ENCODE measurements at places on chromosomes 1 and 21. TPM values are rescaled to one million over a fixed set of nuclear protein-coding genes. Genes with fewer than 3 reads are reported as not detected.

- no peak for DNase-seq
Observed at GRCh38 chr1:24996983-24997893, 67.2 kb upstream of the RUNX3 start.

GRCh38 chr21:36701756-36702621 is 3.1 kb downstream of the SIM2 start:
- no peak for DNase-seq

DNA sequence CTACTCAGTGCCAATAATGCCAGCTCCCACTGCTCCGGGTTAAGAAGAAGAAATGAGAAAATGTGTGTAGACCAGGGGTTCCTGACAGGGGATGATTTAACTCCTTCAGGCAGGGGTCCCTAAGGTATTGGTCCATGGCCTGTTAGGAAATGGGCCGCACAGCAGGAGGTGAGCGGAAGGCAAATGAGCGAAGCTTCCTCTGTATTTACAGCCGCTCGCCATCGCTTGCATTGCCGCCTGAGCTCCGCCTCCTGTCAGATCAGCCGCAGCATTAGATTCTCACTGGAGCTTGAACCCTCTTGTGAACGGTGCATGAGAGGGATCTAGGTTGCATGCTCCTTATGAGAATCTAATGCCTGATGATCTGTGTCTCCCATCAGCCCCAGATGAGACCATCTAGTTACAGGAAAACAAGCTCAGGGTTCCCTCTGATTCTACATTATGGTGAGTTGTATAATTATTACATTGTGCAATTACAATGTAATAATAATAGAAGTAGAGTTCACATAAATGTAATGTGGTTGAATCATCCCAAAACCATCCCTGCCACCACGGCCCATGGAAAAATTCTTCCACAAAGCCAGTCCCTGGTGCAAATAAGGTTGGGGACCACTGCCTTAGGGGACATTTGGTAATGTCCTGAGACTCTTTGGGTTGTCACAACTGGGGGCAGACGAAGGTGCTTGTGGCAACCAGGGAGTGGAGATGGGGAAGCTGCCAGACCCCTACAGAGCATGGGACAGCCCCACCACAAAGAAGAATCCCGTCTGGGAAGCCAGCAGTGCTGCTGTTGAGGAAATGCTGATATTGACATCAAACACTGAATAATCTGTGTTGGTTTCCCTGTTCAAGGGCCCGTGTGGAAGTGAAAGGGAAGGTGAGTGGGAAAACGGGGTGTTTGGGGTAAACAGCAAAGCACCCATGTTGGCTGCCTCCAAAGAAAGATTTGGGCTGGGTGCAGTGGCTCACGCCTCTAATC is 60.8 kb downstream of the DHRS3 start:
- DNase-seq: no peak

DNA sequence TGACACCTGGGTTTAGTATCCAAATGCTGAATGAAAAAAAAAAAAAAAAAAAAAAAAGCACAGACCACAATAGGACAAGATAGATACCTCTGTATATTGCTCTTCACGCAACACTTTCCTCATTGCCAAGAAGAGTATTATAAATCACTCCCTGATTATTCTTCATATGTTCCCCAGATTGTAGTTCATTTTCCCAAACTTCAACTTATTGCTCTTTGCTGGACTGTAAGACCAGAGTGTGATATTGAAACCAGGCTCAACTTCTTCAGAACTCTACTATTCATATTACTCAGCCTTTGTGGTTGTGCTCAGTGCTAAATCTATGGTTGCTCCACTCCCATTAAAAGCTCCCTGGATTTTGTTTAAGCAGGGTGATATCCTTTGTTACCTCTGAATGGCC is 180.4 kb downstream of the NTMT2 start:
- DNase-seq: no peak

EVA1B gene
- 46.7 TPM for total RNA-seq

PTPRC gene
- total RNA-seq: 18.6 TPM

- no peak for DNase-seq
Observed at GRCh38 chr1:178407215-178407614, 89.5 kb downstream of the CLEC20A start.

C4BPA gene
- total RNA-seq: not detected

DNA sequence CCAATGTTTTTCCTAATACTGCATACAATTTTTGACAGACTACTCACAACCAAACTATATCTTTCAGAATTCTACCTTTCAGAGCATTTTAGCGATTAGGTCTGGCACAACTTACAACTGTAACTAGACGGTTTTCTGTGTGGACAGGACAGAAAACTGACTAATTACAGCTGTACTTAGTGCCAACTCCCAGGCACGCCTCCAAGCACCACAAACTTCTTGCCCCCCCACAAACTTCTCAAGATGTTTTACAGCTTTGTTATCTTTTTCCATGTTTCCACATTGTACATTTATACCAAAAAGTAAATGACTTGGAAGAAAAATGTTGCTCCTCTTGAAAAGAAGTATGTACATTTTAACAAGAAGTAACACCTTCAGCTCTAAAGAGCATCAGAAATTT is 13.8 kb downstream of the LYST start:
- no peak for DNase-seq

AMPD1 gene
- total RNA-seq: not detected

CYP2J2 gene
- 1.1 TPM for total RNA-seq

GRCh38 chr1:87763483-87763882 is 434.8 kb downstream of the LMO4 start:
- no peak for DNase-seq

GRCh38 chr1:84582802-84583587 is 8.8 kb upstream of the CTBS start:
- DNase-seq: no peak

LCA5L gene
- 3.1 TPM for total RNA-seq

- no peak for DNase-seq
Observed at GRCh38 chr1:35882586-35882944, 444 bp upstream of the AGO1 start.

GRCh38 chr21:32525282-32525681 is 60.0 kb downstream of the TCP10L start:
- peak; percentile 54 for DNase-seq

HTR6 gene
- not detected for total RNA-seq

DNA sequence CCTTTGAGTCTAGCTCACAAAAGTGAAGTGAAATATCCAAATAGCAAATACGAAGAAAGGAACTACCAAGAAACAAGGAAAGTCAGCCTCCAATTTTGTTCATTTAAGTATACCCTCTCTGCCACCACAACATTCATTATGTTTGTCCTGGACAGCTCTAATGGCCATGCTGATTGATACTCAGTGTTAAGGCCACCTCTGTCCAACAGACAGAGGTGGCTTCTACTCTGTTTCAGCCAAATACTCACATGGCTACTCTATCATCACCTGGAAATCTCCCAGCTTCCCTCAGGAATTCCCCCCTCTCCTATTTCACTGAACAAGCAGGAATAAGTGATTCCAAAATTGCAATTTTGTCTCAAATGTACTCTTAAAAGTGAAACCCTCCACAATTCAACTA is 10.7 kb downstream of the APP start:
- no peak for DNase-seq

RRAGC gene
- total RNA-seq: 24.6 TPM

- peak; percentile 67 for DNase-seq
Observed at GRCh38 chr21:41932576-41933312, 21.1 kb downstream of the C2CD2 start.

GRCh38 chr1:15762546-15762945 is 4.0 kb downstream of the FBLIM1 start:
- DNase-seq: no peak

MTFR1L gene
- 135 TPM for total RNA-seq

- DNase-seq: peak; percentile 91
Observed at GRCh38 chr1:171654942-171655745, 2.7 kb upstream of the MYOC start.

NCMAP gene
- total RNA-seq: not detected

DNA sequence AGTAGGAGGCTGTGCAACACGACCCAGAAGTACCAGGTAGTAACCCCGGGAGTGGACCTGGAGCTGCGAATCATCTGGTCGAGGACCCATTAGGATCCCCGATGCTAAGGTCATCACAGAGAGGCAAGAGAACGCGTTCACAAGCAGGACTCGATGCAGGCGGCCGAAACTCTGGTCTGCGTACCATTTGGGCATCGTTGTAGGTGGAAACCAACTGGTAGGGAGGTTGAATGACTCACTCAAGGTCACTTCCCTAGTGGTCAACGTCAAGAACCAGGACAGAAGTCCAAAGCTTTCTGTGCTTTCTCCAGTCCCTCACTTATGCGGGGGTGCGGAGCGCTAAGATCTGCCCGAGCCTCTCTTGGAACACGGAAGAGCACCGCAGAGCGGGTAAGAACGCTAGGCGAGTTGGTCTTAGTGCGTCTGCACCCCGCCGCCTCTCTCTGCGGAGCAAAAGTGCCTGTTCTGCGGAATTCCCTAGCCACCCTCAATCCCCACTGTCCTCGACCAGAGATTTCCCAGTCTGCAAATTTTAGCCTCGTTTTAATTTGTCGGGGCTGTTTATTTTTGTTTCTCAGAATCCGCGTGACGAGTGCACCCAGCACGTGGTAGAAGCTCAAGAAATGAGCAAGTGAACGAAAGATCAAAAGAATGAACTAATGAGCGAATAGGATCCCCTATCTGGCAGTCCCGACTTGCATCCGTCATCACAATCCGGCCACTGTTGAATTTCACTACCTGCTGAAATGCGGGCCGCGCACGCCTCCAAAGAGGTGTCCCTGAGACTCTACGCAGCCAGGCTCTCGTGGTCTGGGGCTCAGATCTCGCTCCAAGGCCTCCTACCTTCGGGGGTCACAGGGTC is 12.2 kb downstream of the HLX start:
- DNase-seq: no peak

DNA sequence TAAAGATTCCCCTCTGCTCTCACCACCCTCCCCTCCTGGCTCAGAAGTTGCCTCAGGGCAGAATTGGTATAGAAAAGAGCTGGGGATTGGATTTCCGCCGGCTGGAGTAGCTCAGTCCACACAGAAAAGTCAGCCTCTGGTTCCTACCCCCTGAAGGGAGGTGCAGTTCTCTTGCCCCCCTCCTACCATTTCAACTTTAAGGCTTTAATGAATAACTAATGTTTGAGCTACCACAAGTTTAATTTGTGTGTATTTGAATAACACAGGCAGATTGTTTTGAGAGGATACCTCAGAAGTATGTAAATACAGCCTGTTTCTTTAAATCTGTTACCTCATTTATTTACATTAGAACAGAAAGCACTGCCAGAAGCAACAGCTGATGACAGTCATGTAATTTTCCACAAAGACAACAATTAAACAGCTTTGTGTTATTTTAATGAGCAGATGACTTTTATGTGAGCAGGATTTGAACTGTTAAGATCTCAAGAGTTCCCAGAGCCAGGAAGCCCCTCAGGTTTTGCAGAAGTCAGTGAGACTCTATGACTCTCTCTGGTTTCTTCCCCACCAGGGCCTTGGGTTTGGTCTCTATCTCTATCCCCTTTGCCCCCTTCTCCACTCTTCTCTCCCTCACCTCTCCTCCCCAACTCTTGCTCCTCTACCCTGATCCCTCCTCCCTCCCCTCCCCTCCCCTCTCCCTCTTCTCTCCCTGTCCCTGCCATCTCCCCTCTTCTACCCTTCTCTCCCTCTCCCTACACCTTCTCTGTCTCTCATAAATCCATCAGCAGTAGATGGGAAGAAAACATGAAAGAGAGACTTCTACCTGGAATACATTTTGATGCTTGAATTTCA is 26.3 kb downstream of the DUSP10 start:
- DNase-seq: no peak

DNA sequence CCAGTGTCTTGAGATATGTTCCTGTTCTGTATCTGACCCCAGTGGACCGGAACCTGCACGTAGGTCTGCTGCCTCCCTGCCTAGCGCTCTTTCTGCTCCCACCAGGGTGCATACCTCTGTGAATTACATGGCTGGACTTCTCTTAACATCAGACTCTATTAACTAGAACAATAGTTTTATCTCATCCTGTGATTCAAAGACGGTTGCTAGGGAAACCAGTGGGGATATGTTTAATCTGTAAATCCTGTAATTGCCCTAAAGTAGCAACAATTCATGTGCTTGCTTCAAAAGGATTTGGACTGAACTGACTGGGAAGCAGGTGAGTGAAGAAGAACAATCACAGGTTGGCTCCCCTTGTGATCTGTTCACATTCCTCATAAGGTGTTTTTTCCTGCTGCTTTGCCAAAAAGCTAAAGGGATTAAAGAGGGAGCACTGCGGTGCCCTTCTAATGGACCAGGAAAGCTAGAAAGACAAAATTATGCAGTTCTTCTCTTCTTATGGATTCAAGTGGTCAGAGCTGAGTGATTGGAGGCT is 52.7 kb upstream of the DIRAS3 start:
- DNase-seq: no peak

- no peak for DNase-seq
Observed at GRCh38 chr1:196875935-196876334, 11.9 kb upstream of the CFHR4 start.

- DNase-seq: no peak
Observed at GRCh38 chr1:168966217-168966616, 140.3 kb upstream of the ATP1B1 start.

RIT1 gene
- 23.2 TPM for total RNA-seq

GUCA2A gene
- not detected for total RNA-seq

DNA sequence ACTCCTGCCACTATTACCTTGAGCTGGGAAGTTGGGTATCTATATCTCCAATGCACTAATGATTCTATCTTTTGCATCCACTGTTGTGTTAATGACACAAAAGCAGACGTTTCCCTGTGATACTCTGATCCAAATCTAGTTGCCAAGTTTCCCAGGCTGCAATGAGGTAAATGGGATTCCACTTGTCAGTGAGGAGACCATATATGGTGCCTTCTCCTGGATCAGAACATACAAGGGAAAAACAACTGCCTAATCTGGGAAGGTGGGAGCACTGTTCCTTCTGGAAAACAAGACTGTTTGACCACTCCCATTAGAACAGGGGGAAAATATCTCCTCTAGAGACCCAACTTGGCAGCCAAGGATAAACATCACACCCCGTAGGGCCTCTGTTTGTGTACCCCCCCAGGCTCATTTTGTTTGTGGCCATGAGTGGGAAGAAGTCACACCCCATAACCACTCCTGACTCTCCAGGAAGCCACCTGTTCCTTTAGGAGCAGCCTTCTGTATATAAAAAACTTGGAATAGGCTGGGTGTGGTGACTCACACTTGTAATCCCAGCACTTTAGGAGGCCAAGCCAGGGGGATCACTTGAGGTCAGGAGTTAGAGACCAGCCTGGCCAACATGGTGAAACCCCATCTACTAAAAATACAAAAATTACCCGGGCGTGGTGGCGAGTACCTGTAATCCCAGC is 28.5 kb upstream of the SLC6A9 start:
- DNase-seq: no peak

DNA sequence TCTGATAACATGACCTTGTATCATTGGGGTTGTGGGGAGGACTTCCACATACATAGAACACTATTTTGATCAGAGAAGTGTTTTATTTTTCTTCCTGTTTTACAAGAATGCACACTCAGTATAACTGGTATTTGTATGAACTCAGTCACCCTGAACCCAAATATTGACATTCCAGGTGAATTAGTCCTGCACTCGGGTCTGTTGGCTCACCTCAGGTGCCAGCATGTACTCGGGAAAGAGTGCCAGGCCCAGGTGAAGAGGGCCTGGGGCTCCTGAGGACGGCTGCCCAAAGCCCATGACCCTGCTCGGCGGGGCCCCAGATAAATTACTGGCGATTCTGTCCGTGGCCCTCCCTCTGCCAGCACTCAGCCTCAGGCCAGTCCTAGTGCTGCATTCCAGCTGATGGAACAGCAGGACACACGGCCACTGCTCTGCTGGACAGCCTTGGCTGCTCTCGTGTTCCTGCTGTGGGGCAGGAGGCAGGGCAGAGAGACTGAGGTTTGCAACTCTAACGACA is 75.4 kb upstream of the TMPRSS2 start:
- DNase-seq: no peak

- DNase-seq: no peak
Observed at GRCh38 chr1:18112611-18113010, 5.0 kb downstream of the IGSF21 start.
